ENCODE measurements at places on chromosomes 3 and 15.

DNA sequence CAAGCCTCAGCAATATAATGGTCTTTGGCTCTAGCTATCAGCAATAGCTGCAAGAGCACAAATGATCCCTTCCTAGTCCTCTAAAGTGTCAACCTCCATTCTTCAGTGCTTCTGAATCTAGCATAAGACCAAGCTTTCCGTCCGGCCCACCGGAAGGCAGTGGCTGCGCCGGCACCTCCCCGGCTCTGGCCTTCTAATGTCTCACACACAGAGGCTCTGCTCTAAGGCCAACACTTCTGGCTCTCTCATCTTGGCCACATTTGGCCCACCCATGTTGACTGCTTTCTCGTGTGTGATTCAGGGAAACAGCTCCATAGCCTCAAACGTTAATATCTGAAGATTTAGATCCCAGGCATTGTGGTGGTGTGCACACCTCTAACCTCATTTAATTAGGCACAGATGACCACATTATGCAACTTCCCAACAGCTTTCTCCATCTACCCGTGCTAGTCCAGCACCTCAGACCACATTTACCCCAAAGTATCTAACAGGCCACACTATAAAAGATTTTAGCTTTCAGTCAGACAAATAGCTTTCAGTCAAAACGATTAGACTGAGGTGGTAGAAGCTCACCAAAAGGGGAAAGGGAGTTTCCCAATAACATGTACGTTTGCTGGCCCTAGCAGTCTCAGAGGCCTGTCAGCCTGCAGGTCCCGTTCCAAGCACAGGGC is 19.3 kb downstream of the SLC51A start:
- no peak for DNase-seq

DNA sequence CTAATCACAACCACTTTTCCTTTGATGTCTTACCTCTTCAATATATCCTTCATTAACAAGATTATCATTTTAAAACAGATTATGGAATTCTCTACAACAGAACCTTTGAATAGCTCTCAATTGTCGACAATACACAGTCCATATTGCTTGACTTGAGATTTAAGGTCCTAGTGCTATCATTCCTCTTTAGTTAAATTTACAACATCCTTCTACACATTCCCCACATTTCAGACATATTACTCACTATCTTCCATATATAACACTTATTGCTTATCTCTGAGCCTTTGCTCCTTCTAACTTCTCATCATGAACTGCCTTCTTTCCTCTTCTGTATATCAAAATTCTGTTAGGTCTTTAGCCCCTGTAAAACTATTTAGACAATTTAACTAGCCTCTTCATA is 247.0 kb downstream of the STXBP5L start:
- no peak for DNase-seq

DNA sequence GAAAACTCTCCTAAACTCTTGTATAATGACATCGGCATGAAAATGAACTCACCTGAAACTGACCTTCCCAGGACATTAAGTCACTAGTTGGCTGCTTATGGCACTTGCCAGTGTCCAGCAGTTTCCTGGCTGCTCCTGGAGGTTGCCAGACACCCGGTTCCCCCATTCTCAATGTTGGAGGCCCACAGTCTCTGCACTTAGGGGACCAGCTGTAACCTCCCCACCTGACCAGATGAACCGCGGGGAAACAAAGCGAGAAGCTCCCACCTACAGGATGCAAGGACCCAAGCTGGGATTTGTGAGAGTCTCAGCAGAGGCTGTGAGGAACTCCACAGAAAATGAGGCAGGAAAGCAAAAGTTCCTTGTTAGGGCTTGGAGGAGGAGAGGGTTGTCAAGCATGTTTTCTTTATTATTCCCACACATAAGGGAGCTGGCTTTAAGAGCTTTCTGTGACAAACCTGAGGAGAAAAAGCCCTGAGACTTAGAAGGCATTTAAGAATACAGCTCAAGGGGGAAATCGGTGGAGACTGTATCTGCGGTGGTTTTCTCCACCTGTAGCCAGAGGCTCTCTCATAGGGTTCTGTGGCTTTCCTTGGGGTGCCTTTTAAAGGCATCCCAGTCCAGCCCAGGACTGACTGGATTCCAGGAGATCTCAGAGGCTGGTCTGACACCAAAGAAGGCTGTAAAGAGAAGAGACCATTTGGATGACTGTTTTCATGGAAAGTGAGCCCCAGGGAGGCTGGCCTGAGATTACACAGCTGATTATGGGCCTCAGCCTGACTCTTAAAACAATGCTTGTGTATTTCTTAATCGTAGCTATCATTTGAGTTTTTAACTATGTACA is 4.6 kb downstream of the TPM1 start:
- DNase-seq: no peak

- DNase-seq: no peak
These were observed 94.2 kb downstream of the FOXP1 start for GRCh38 chr3:71489315-71489761.
